ENCODE measurements at places on chromosomes 7 and 10.
A peak's percentile ranks its signal among the peaks of the same experiment; 100 is the strongest.

- DNase-seq = no peak
Observed at GRCh38 chr7:29835718-29836117, 29.4 kb downstream of the WIPF3 start.

GRCh38 chr10:102208311-102209035, 17.6 kb upstream of the ELOVL3 start:
- no peak for DNase-seq

GRCh38 chr10:89283025-89283935, 18.6 kb upstream of the IFIT2 start:
- no peak for DNase-seq

DNA sequence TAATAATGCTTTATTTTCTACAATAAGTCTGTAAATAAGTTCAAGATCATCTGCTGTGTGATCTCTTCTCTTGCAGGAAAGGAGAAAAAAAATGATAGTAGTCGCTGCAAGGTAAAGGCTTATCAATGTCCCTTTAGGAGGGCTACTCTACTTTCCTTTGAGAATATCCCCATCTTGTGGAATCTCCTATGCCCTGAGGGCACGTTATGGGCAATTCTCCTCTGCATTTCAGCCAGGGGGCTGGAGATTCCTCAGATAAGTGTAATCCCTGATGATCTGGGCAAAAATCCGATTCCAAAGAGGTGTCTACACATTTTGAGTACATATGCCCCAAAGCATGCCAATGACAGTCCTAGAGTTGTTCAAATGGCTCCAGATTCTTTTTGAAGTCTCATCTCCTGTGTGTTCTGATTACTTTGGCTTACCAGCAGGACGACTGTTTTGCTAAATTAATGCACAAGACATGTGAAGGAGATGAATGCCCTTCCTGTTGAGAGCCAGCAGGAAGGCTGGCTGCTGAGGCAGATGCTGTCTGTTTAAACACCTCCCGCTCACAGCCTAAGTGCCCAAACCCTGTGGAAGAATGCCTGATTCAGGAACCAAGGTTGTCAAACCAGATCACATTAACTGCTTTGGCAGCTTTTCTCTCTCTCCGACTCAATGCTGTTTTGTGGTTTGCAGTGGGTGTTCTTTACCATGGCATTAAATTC, 171.2 kb upstream of the COL1A2 start:
- DNase-seq = no peak

DNA sequence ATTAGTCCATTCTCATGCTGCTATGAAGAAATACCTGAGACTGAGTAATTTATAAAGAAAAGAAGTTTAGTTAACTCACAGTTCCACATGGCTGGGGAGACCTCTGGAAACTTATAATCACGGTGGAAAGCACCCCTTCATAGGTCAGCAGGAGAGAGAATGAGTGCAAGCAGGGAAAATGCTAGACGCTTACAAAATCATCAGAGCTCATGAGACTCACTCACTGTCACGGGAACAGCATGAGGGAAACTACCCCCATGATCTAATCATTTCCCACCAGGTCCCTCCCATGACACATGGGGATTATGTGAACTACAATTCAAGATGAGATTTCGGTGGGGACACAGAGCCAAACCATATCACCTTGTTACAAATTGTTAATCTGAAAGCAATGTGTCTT, 15.8 kb downstream of the TAS2R39 start:
- DNase-seq = no peak

- DNase-seq = no peak
Observed at GRCh38 chr10:95783741-95784140, 27.8 kb downstream of the ENTPD1 start.

DNA sequence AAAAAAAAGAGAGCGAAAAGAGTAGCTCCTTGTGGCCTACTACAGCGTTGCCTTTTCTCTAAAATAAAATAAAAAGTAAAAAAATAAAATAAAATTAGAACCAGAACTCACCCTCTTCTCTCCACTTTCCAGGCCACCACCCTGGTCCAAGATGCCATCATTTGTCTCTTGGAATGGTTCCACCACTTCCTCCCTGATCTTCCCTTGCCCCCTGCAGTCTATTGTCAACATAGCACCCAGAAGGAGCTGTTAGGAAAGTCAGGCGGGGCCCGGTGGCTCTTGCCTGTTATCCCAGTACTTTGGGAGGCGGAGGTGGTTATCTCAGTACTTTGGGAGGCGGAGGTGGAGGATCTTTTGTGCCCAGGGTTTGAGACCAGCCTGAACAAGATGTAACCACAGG, 7.6 kb upstream of the GRID2IP start:
- no peak for DNase-seq

GRCh38 chr10:114479307-114479706, 75.0 kb upstream of the AFAP1L2 start:
- DNase-seq = no peak

GRCh38 chr10:44801383-44802327, 109.5 kb upstream of the TMEM72 start:
- DNase-seq = no peak

DNA sequence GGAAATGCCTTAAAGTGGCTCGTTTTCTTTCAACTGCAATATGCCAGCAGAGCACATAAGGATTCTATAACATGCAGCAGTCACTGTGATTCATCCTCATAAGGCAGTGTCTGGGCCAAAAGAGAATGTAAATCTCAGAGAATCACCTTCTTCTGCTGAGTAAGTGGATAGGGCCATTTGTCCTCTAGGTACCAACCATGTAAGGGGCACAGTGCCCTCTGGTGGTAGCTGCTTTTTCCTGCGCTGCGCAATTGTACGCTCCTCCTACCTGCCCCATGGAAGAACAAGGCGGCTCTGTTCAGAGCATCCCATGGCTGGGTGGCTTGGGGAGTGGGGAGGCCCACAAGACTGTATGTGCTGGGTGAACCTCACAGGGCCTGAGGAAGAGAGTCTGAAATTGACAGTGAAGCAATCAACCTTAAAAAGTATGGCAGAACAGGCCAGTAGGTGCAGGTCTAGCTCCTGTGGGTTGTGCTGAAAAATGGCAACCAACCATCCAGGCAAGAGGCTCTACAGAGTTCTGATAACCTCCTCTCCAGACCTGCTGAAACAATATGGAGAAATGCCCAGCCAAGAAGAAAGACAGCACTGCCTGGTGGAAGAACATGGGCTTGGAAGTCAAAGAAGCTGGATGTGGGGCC, 78.6 kb upstream of the C10orf90 start:
- no peak for DNase-seq

- no peak for DNase-seq
Observed at GRCh38 chr7:90692396-90692795, 96.3 kb downstream of the CDK14 start.

DNA sequence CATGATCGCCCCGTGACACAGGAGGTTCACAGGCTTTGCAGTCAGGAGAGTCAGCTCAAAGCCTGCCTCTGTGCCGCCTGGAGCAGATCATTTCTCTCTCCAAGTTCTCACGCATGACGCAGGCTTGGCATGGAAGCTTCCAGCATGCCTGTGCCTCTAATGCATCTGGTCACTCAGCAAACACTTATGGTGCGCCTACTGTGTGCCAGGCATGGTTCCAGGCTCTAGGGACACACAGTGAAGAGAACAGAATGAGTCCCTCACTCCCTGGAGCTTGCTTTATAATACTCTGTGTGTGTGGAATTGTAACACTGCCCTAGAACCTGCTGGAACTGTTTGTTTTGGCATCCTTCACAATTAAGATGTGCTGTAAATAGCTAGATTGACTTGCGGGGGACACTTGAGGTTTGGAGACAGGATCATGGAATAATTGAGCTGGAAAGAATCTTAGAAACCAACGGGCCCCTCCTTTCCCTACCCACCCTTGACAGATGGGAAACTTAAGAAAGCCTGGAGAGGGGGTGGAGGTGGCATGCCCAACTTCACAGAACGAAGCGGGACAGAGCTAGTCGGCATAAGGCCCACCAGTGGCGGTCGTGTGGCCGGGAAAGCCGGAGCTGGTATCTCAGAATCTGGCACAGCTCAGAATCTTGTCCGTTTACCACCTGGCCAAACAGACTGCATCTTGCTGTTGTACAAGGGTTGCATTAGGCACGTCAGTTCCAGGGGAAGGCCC, 4.6 kb upstream of the MYH16 start:
- no peak for DNase-seq

- DNase-seq = no peak
Observed at GRCh38 chr10:69043931-69044531, 43.9 kb upstream of the SRGN start.

DNA sequence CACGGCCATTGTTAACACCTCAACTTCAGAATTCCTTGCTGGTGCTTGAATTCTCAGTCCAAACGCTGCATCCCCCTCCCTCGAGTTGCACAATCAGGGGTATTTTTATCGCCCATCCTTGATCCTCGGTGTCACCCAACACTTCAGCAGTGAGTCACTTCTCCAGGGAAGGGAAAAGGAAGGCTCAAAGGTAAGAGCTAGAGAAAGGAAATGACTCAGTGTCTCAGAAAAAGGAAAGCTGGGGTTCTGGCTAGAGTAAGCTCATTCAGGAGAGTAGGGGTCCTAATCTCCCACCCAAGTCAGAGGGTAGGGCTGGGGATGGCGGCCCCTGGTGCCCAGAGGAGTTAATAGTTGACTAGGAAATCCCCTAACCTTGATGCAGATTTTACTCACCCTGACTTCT, 39.8 kb upstream of the TRIM8 start:
- DNase-seq = no peak

- peak; percentile 65 for DNase-seq
Observed at GRCh38 chr7:44044315-44045225, at the start of gene DBNL. DBNL (plus strand) TSS chr7:44044702; CDS start chr7:44044738, 36 bp downstream.

DNA sequence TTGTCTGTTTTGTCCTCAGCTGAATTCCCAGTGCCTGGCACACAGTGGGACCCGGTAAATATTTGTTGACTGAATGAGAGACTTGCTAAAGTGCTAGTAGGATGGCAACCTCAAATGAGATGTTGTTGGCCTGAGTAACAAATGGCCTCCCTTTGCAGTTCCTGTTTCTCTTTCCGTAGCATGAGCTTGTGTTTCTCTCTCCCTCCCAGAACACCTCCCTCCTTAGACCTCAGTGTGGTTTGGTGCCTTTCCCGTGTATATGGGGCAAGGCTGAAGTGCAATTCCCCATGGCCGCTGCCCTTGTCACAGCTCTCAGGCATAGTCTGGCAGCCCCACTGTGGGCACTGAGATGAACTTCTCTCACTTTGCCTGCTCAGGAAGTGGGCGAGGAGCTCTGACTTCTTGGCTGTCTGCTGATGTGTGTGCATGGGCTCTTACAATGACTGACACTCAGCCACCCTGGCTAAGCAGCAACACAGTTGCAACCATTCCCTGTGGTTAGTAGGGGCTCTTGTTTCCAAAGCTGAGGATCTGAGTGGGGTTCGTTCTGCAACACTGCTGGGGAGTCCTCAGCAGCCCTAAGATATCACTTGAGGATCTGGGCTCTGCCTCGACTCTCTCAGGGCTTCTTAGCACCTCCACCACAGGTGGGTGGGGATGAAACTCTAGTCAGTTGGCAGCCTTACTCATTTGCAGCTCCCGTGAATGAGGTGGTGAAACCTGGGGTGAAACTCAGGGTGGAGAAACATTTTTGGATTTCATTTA, 136.1 kb downstream of the ICA1 start:
- DNase-seq = no peak

DNA sequence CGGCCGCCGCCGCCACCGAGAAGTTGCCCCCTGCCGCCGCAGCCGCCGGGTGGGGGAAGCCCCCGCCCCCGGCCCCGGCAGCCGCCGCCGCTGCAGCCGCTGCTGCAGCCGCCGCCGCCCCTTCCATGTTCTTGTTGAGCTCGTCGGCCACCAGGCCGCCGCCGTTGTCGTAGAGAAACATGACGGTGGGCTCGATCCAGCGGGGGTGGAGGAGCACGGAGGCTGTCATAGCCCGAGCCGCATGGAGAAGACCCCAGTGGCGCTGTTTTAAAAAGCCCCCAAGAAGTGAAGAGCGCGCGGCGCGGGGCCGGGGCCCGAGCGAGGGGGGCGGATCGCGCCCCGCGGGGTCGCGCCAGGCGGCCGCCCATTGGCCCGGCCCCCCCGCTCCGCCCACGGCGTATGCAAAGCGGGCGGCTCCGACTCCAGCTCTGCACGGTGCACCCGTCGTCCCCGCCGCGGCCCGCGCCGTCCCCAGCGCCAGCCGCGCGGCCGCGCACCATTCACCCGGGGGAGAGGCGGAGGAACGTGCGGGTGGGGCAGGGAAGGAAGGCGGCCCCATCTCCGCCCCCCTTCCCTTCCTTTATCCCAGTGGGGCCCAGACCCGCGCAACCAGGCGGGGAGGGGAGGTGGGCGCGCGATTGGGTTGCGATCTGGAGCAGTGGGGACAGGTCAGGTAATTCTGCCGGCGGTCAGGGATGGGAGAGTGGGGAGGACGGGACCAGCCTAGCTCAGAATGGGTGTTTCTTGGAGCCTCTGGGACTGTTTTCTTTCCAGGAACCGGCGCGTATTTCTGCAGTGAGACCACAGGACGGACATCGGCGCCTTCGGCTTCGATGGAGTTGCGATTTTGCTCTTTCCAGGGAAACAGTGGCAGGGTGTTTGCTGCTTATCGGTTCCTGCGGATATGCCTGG, at the start of gene HOXA13:
HOXA13 (minus strand) TSS at position 243 of the 912 bp plus-strand sequence; CDS start at position 229, 14 bp downstream.
- no peak for DNase-seq
